ENCODE measurements at places on chromosomes 5 and 9.

GRCh38 chr9:131803758-131804411 lies 64.0 kb upstream of the RAPGEF1 start:
- no peak for DNase-seq

GRCh38 chr5:6395102-6395445 lies 16.7 kb upstream of the MED10 start:
- DNase-seq = no peak

DNA sequence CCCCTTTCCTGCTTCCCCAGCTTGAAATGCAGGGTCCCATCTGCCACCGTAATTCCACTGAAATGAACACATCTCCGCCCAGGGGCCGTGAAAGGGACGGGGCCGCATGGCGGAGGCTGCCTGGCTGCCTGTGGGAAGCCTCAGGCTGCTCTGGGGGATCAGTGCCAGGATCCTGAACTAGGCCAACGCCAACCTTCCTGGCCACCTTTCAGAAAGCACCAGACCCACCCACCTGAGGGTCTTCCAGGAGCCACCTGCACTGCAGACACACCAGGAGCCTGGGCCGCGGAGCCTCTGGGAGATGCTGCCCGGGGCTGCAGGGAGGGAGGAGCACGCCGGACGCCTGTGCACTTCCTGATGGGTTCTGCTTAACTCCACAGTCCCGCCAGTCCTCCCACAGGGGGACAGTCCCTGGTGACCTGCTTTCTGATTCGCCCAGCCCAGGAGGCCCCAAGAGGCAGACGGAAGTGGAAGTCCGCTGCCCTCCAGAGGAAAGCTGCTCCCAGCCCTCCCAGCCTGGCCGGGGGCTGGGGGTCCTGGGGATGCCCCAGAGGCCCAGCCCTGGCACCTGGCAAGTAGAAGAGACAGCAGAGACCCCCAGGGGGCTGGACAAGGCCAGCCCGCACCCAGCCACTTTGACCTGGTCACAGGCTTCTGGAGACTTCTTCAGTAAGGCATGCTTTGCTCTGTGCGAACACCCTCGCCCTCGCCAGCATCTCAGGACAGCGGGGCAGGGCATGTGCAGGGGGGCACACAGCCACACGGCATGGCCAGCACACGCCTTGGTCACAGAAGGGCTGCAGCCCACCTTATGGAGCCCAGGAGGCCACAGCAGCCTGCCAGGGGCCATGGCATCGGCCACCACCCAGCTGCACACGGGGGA lies at the start of gene CARD9:
TSS of gene CARD9 (minus strand) at position 370 of the 883 bp plus-strand sequence. CDS start 1,591 bp downstream, outside the sequence.
- no peak for DNase-seq

DNA sequence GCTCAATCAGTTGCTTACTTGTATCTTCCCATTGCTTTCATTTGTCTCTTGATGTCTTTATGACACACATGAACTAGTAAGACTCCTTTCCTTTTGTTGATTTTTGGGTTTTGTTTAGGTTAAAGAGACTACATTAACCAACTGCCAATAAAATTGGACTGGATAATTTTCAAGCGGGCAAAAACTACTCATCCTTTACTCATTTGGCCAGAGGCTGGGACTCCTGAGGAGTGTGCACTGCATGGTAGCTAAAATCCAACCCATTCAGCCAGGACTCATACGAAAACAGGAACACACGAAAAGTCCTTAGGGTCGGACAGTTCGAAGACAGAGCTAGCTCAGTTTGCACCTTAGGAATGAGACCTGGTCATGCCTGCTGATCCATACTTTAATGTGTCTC lies 6.0 kb downstream of the SLC46A2 start:
- DNase-seq = no peak

DNA sequence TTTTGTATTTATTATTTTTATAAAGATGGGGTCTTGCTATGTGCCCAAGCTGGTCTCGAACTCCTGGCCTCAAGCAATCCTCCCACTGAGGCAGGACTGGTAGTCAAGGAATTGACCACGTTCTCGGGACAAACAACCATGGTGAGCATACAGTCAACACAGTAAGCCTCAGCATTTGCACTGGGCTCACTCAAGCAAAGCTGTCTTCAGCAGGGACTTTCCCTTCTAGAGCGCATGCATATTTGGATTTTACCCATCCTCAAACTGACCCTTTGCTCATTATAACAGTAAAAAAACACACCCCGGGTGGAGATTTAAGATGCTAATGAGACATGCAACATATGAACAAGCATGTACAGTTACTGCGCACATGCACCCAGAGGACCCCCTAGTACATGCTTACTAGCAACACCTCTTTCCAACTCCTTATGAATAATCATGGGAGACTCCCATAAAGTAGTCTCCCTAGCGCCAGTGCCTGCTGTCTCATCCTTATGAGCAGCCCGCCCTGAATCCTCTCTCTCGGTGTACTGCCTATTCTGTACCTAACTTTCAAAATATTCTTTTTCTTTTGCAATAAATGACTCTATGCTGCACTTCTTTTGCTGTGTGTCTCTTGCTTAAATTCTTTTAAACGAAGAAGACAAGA lies 41.5 kb downstream of the C5orf22 start:
- no peak for DNase-seq

DNA sequence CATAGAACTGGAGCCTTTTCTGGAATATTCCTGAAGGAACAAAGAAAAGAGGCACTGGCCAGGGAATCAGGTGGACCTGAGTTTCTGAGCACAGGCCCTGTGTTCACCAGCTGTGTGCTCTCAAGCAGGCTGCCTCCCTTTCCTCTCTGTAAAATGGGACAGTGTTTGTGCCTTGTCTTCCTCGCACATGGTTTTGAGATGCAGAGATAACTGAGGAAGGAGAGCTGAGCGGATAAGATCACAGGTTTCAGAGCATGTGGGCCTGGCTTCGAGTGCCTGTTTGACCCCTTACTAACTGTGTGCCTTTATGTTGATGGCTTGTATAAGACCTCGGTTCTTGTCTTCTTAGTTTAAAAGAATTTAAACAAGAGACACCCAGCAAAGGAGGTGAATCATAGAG lies 46.2 kb upstream of the HAND1 start:
- no peak for DNase-seq

- no peak for DNase-seq
These were observed 203.0 kb downstream of the SPATA31A6 start for GRCh38 chr9:42386477-42386876.

DNA sequence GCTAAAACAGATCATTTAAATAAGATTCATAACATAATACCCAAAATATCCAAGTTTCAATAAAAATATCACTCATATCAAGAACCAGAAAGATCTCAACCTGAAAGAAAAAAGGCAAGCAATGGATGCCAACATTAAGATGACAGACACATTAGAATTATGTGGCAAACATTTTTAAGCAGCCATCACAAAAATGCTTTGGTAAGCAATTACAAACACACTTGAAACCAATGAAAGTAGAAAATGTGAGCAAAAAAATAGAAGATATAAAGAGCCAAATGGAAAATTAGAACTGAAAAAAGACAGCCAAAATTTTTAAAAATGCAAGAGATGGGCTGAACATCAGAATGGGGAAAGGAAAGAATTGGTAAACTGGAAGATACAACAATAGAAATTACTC lies 96.9 kb downstream of the PRELID2 start:
- DNase-seq = no peak

DNA sequence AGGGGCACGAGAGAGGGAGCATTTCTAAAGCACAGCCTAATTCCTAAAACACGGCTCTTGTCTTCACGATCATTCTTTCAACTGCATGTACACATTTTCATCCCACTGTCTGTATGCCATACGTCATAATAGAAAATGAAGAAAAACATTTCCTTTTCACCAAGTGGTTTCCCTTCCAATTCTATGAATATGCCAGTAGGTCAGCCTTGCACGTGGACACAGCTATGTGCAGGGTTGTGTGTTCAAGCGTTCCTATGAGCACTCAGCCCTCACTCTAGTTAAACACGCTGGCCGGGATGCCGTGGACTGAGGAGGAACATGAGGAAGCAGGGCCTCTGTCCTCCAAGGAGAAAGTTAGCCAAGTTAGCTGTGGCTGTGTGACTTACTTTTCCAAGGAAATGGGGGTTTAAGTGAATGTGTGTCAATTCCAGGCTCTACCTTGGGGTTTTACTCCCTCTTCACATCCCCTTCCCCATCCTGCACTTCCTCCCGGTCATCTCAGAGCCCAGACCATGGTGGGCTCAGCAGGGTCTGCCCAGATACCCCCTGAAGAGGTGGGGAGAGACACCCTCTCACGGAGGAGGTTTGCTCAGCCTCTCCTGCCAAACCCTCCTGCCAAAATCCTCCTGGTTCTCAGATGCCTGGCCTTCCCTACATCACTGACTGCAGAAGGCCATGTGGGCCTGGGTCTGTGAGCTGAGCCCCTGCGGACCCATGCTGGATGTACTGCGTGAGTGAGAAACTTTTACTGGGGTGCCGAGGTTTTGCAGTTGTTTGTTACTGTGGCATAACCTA lies 230.6 kb downstream of the FSTL4 start:
- no peak for DNase-seq

- no peak for DNase-seq
These were observed 157.4 kb downstream of the CAAP1 start for GRCh38 chr9:26735160-26735559.

DNA sequence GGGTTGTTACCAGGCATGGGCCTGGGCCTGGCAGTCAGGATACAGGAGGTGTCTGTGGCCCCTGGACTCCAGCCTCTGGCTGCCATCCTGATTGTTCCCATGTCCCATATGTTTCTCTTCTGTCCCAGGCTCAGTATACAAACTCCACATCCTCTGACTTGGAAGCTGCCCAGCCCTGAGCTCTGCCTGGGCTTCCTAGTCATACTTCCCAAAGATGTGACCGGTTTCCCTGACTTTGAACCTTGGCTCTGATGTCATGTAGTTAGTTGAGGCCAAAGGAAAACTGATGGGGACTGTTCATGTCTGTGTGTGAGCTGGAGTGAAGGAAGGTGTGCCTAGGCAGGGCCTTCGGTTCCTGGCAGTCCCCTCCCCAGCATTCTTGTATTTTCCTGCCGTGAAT lies 50.4 kb downstream of the CYSTM1 start:
- no peak for DNase-seq

DNA sequence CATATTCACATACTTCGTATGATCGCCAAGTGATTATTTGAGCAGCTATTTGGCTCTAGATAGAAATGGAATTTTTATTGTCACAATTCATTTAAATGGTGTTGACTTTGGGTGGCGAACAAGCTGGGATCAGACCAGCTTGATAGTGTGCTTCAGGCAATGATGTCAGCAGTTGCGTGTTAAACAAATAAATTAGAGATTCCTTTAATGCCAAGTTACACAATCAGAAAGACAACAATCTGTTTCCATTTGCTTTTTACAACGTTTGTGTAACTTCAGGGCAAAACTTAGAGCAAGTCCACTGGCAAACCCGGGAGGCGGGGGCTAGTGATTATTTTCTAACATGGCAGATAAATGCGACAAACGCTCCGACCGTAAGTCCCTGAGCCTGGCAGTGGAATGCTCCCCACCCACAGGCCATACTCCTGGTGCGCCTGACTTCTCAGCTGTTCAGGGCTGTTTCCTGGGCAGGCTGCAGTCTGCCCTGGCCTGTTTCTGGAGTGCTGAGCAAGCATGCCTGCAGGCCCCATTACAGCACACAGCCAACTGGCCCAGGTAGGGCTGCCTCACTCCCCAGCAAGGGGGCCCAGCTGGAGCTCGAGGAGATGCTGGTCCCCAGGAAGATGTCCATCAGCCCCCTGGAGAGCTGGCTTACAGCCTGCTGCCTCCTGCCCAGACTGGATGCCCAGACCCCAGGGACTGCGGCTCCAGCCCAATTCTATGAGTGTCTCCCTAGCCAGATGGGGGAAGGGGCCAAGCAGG lies 88.7 kb downstream of the BASP1 start:
- DNase-seq = no peak

- DNase-seq = no peak
These were observed 133.6 kb upstream of the HMHB1 start for GRCh38 chr5:143678148-143678905.

GRCh38 chr5:31273161-31273560 lies 79.7 kb downstream of the CDH6 start:
- no peak for DNase-seq

- DNase-seq = no peak
These were observed 7.2 kb downstream of the GAPT start for GRCh38 chr5:58498340-58498942.

DNA sequence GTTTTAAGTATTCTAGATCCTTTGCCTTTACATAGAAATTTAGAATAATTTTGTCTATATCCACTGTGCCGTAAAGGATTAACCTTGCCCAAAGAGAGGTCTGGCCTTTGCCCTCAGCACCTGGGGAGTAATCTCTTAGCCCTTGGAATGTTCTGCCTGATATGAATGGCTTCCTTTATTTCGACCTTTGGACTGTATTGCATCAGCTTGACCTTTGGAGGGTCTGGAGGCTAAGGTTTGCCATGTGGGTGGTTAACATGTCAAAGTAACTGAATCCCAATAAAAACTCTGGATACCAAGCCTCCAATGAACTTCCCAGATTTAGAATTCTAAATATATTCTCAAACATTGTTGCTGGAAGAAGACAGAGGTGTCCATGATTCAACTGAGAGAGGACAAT lies 54.7 kb downstream of the NR2F1 start:
- DNase-seq = no peak

- no peak for DNase-seq
These were observed 59.5 kb downstream of the CDC42SE2 start for GRCh38 chr5:131323378-131323777.

All from DMS79 (cell line).